ENCODE measurements at places on chromosomes 5 and 9.
A peak's percentile ranks its signal among the peaks of the same experiment; 100 is the strongest.

DNA sequence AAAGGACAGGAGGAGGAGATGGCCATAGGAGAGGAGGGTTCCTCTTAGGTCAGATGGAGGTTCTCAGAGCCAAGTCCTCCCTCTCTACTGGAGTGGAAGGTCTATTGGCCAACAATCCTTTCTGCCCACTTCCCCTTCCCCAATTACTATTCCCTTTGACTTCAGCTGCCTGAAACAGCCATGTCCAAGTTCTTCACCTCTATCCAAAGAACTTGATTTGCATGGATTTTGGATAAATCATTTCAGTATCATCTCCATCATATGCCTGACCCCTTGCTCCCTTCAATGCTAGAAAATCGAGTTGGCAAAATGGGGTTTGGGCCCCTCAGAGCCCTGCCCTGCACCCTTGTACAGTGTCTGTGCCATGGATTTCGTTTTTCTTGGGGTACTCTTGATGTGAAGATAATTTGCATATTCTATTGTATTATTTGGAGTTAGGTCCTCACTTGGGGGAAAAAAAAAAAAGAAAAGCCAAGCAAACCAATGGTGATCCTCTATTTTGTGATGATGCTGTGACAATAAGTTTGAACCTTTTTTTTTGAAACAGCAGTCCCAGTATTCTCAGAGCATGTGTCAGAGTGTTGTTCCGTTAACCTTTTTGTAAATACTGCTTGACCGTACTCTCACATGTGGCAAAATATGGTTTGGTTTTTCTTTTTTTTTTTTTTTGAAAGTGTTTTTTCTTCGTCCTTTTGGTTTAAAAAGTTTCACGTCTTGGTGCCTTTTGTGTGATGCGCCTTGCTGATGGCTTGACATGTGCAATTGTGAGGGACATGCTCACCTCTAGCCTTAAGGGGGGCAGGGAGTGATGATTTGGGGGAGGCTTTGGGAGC is 3.1 kb downstream of the EGR1 start:
- no peak for DNase-seq
- H3K36me3 ChIP-seq: no peaks in the 10 kb centered on the region
- H3K4me1 ChIP-seq: peaks cover 20% of the 10 kb centered on the region
- H3K4me3 ChIP-seq: peak overlapping the region; percentile 88

DNA sequence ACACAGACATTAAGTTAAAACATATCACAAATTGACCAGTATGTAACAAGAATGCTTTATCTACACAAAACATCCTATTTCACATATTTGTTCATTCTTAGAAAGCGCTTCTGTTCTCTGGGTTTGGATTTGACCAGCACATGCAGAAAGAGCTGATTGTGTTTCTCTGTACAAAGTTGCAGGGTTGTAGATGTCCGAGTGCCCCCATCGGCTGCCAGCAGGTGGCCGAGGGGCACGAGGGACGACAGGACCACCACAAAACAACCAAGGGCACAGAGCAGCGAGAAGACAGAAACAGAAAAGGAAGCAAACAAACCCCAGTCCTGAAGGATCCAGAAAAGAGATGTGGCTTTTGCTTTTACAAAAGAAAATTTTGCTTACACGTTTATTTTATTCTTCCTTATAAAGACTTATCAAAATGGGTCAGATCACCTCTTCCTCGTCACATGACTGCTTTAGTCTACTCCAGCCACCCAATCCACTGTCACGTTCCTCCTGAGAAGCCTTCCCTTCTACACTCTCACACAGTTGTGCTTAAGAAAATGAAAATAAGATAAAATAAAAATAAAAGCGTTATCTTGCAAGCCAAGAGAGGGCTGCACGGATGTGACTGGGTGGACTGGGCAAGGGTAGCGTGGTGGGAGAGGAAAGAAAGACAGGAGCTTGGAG is 9.5 kb downstream of the OTP start:
- peaks cover 15% of the 10 kb centered on the region for H3K36me3 ChIP-seq
- DNase-seq: no peak
- peak overlapping the region; percentile 87 for H3K4me3 ChIP-seq
- H3K27ac ChIP-seq: peak overlapping the region; percentile 72
- peaks cover 60% of the 10 kb centered on the region for H3K27me3 ChIP-seq

GRCh38 chr9:133897675-133898074 is 94.4 kb downstream of the VAV2 start:
- no peaks in the 10 kb centered on the region for H3K36me3 ChIP-seq
- DNase-seq: no peak
- no peaks in the 10 kb centered on the region for H3K27me3 ChIP-seq
- H3K4me3 ChIP-seq: no peak overlapping the region
- H3K27ac ChIP-seq: peak overlapping the region; percentile 60

GRCh38 chr5:140287801-140288521 is 14.9 kb downstream of the PFDN1 start:
- no peak overlapping the region for H3K4me3 ChIP-seq
- H3K4me1 ChIP-seq: peaks cover 50% of the 10 kb centered on the region
- DNase-seq: no peak
- H3K27ac ChIP-seq: peak overlapping the region; percentile 49
- no peaks in the 10 kb centered on the region for H3K36me3 ChIP-seq

Data from naive B cell (primary cell).